ENCODE measurements at places on chromosomes 6 and 20.

DNA sequence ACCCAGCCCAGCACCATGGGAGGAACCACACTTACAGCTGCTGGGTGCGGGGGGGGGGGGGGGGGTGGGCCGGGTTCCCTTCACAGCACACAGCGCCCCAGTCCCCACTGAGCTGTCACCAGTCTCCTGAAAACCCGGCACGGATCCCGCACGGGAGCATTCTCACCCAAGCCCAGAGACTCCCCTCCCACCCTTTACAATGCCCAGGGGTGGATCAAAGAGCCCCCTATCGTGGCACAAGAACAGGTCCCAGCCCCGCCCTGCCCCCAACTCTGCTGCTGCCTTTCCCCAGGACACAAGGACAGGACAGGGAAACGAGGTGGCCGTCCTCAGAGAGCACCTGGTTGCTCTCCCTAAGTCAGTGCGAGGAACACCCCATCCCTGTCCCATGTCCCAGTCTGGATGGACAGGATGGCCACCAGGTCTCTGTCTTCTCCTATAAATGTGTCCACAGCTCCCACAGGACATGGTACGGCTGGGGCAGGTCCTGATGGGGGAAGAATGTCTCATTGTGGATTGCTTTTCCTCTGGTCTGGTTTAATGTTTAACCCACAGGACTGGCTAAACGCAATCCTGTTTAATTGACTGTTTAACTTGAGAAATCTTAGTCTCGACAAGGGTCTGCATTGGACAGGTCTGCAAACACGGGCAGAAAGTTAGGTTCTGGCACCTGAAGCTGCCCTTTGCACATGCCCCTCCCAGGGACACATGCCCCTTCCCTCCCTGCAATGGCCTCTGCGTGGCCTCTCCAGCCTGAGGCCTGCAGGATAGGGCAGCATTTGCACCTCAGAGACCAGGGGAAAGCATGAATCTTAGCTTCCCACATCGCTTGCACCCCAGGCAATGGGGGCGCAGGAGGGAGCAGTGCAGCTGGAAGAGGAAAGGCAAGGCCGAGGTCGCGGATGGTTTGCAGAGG is 45.3 kb downstream of the DACT2 start:
- no peak for DNase-seq

DNA sequence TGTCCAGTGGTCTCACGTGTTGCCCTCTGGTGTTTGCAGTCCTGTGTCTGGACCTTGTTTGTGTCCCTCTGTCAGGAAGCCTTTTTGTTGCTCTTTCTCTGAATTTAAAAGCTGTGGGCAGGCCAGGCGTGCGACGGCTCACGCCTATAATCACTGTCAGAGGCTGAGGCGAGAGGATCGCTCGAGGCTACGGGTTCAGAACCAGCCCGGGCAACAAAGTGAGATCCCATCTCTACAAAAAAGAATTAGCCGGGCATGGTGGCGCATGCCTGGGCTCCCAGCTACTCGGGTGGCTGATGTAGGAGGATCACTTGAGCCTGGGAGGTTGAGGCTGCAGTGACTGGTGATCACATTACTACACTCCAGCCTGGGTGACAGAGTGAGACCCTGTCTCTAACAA is 28.5 kb downstream of the OSBPL2 start:
- DNase-seq: no peak

GRCh38 chr6:107653183-107653580 is 163.3 kb downstream of the SOBP start:
- no peak for DNase-seq

- DNase-seq: no peak
These were observed 231.3 kb downstream of the ERMARD start for GRCh38 chr6:169982461-169983386.

GRCh38 chr6:136007345-136007744 is 155.8 kb downstream of the PDE7B start:
- DNase-seq: no peak

DNA sequence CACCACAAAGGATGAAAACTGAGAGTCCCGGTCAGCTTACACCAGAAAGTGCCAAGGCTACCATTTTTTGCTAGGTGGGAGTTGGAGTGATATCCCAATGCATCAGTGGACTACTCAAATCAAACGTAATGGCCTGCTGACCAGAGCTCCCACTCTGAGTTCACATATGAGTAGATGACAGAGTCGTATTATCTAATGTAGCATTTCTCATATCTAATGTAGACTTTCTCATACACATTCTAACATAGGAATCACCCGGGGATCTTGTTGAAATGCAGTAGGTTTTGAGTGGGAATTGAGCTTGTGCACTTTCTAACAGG is 38.4 kb upstream of the FUCA2 start:
- no peak for DNase-seq

DNA sequence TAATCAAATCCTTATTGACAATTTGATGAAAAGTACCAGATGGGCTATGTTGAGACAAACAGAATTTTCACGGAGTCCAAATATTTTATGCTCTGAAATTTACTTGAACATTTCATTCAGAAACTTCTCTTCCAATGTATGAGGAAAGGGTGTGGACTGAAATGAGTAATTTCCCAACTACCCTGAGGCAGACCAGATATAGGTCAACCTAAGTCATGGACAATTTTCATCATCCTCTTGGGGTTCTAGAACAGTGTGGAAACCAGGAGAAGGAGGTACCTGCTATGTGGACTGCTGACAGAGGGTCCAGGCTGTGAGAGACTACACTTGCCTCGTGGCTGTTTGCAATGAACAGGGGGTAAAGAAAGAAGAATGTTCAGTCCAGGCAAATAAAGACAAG is 323.0 kb downstream of the ESR1 start:
- no peak for DNase-seq

DNA sequence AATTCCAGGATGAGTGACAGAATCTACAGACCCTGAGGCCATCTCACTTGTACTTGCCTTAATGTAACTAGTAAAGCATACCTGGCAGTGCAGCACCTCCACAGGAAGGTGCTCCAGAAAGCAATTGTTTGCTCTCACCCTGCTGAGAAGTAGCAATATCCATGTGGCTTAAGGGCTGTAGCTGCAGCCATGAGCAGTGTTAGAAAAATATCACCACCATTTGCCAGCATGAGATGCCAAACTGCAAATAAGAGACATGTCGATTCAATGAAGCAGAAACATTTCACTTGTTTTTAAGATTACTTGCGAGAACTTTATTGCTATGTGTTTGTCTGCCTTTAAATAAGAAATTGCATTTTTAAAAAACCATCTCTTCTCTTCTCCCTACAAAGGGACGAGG is 151.5 kb downstream of the PRL start:
- no peak for DNase-seq

- no peak for DNase-seq
These were observed at the start of gene DDAH2 for GRCh38 chr6:31728767-31729514. DDAH2 (minus strand) TSS chr6:31729299; CDS start chr6:31729161, 138 bp downstream.

DNA sequence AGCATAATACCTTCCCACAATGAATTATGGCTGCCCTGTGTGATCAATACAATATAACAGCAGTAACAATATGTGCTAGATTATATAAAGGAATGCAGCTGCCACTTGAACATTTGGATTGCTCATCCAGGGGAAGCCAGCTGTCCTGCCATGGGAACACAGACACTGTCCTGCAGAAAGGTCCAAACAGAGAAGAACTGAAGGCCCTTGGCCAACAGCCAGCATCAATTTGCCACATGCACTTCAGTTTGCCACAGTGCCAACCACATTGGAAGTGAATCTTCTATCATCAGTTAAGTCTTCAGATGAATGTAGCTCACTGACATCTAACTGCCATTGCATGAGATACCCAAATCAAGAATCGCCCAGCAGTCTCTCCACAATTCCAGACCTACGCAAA is 332.4 kb downstream of the PRKN start:
- no peak for DNase-seq

GRCh38 chr6:155234167-155234566 is 29.6 kb upstream of the CLDN20 start:
- DNase-seq: no peak

- peak; percentile 24 for DNase-seq
These were observed 171.2 kb upstream of the SUPT3H start for GRCh38 chr6:45548657-45549515.

- no peak for DNase-seq
These were observed 8.1 kb upstream of the EEF1A1 start for GRCh38 chr6:73528897-73529296.
